ENCODE measurements at places on chromosomes 7 and 10. TPM values are rescaled to one million over a fixed set of nuclear protein-coding genes. Genes with fewer than 3 reads are reported as not detected.

The FAM25C gene
- not detected for total RNA-seq

DNA sequence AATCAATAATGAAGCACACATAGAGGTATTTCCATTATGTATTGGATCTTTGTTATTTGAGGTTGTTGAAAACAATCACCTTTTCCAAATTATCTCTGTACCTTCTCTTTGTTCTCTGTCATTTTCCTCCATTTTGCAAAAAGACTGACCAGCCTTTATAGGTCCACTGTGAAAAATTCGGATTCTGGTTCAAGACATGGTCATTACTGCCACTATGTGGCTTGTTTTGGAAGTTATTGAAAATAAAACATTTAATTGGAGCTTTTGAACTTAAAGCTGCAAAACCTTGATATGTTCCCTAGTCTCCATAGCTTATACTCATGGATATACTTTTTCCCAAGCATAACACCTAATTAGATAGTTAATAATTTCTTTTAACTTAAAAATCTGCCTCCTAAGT lies 1094.4 kb downstream of the NRG3 start:
- DNase-seq = no peak
- no peaks in the 10 kb centered on the region for H3K4me1 ChIP-seq
- H3K36me3 ChIP-seq = no peaks in the 10 kb centered on the region
- H3K27me3 ChIP-seq = no peaks in the 10 kb centered on the region
- H3K4me3 ChIP-seq = no peak overlapping the region
- no peak overlapping the region for H3K27ac ChIP-seq

DNA sequence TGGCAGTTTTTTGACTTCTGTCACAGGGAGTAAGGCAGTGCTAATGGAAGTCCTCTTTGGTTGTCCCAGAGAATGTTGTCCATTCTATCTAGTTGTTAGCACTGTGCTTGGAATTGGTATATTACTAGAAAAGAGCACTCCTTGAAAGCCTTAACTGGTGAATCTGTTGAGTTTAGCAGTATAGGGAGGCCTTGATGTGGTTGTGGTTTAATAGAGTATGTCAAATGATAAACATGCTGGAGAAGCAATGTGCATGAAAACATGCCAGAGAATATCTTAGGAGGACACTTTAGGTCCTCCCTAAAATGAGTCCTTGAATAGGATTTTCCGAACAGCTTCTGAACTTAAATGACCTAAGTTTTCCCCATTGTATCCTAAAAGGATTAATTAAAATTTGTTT lies 98.6 kb downstream of the BTRC start:
- peaks cover 50% of the 10 kb centered on the region for H3K4me1 ChIP-seq
- no peak for DNase-seq
- H3K36me3 ChIP-seq = no peaks in the 10 kb centered on the region
- H3K4me3 ChIP-seq = no peak overlapping the region
- H3K27me3 ChIP-seq = no peaks in the 10 kb centered on the region
- H3K27ac ChIP-seq = no peak overlapping the region

- H3K4me3 ChIP-seq = peak overlapping the region; percentile 94
- H3K27ac ChIP-seq = peak overlapping the region; percentile 97
- DNase-seq = peak; percentile 98
- no peaks in the 10 kb centered on the region for H3K36me3 ChIP-seq
These were observed 16.0 kb upstream of the SUN1 start for GRCh38 chr7:816300-816750.

The MMRN2 gene
- 32.1 TPM for total RNA-seq

DNA sequence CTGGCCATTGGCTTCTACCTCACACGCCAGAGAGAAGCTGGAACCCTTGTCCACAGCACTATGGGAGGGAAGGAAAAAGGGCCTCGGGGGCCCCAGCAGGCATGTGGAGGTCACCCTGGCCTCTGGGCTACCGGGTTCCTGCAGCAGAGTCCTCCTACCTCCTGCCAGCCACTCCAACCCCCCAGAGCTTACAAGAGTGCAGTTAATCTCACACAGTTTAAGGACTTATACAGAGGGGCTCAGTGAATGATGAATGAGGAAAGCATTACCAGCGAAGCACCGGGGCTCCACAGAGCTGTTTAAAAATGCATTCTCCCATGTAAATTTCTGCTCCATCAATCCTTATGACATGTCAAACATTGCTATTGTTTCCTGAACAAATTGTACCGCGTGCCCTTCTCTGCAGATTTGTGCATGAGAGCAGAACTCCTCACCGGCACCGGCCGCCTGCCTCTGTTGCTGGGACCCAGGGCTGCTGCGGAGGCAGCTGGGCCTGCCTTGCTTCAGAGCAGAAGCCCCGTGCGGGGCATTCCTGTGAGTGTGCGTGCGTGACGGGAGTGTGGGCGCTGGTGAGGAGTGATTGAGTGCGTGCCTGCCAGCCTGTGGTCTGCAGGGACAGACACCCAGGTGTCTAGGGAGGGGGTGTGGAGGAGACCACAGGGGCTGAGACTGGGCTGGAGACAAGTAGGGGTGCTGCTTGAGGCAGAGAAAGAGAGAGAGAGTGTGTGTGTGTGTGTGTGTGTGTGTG lies 52.8 kb downstream of the C10orf105 start:
- no peak for DNase-seq
- H3K27me3 ChIP-seq = no peaks in the 10 kb centered on the region
- no peaks in the 10 kb centered on the region for H3K4me1 ChIP-seq
- no peak overlapping the region for H3K4me3 ChIP-seq
- H3K27ac ChIP-seq = no peak overlapping the region
- H3K36me3 ChIP-seq = no peaks in the 10 kb centered on the region

The UTF1 gene
- total RNA-seq = not detected

- H3K27ac ChIP-seq = no peak overlapping the region
- H3K36me3 ChIP-seq = no peaks in the 10 kb centered on the region
- no peak overlapping the region for H3K4me3 ChIP-seq
These were observed 54.3 kb upstream of the SGCE start for GRCh38 chr7:94710256-94710655.

The TUBB8 gene
- total RNA-seq = not detected

DNA sequence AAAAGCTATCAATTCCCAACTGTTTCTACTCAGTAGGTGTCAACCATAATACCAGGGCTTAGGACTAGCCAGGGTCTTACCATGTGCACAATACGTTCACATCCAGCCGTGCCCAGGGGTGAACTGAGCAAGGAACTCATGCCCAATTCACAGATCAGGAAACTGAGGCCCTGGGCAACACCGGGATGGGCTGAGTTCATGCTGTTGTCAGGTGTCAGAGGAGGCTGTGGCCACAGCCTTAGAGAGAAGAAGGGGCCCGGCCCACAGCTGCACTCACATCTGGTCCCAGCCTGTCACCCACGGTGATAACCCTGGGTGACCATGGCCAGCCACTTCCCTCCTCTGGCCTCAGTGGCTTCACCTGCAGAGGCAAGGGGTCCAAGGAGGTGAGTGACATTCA lies 92.0 kb downstream of the FAM53B start:
- DNase-seq = no peak
- no peak overlapping the region for H3K4me3 ChIP-seq
- H3K4me1 ChIP-seq = peaks cover 95% of the 10 kb centered on the region

GRCh38 chr10:111303887-111304286 lies 227.1 kb downstream of the ADRA2A start:
- H3K4me3 ChIP-seq = no peak overlapping the region
- peaks cover 7% of the 10 kb centered on the region for H3K27me3 ChIP-seq
- H3K36me3 ChIP-seq = no peaks in the 10 kb centered on the region
- no peak overlapping the region for H3K27ac ChIP-seq
- no peaks in the 10 kb centered on the region for H3K4me1 ChIP-seq

- H3K27ac ChIP-seq = no peak overlapping the region
- no peak overlapping the region for H3K4me3 ChIP-seq
These were observed 229.8 kb downstream of the ADK start for GRCh38 chr10:74380795-74381194.

GRCh38 chr10:100637785-100638184 lies 102.0 kb downstream of the HIF1AN start:
- no peak overlapping the region for H3K4me3 ChIP-seq
- DNase-seq = no peak
- H3K36me3 ChIP-seq = no peaks in the 10 kb centered on the region
- peaks cover 93% of the 10 kb centered on the region for H3K27me3 ChIP-seq

- no peak for DNase-seq
- H3K4me1 ChIP-seq = no peaks in the 10 kb centered on the region
- H3K36me3 ChIP-seq = no peaks in the 10 kb centered on the region
- no peak overlapping the region for H3K27ac ChIP-seq
These were observed 3.0 kb upstream of the DMBT1 start for GRCh38 chr10:122557516-122557915.

GRCh38 chr10:5480162-5480941 lies 19.0 kb downstream of the CALML5 start:
- H3K4me3 ChIP-seq = no peak overlapping the region
- no peaks in the 10 kb centered on the region for H3K4me1 ChIP-seq
- H3K36me3 ChIP-seq = no peaks in the 10 kb centered on the region
- peaks cover 7% of the 10 kb centered on the region for H3K27me3 ChIP-seq
- no peak overlapping the region for H3K27ac ChIP-seq

GRCh38 chr7:82472966-82473365 lies 29.4 kb upstream of the CACNA2D1 start:
- no peaks in the 10 kb centered on the region for H3K4me1 ChIP-seq
- H3K27ac ChIP-seq = no peak overlapping the region
- DNase-seq = no peak
- no peaks in the 10 kb centered on the region for H3K36me3 ChIP-seq
- no peaks in the 10 kb centered on the region for H3K27me3 ChIP-seq

The LEP gene
- total RNA-seq = 0.14 TPM

GRCh38 chr10:76117949-76118348 lies 686.5 kb downstream of the LRMDA start:
- H3K27ac ChIP-seq = no peak overlapping the region
- H3K4me1 ChIP-seq = no peaks in the 10 kb centered on the region
- H3K4me3 ChIP-seq = no peak overlapping the region
- no peak for DNase-seq
- no peaks in the 10 kb centered on the region for H3K36me3 ChIP-seq

The GLI3 gene
- total RNA-seq = 5.5 TPM

- no peaks in the 10 kb centered on the region for H3K36me3 ChIP-seq
- peaks cover 53% of the 10 kb centered on the region for H3K4me1 ChIP-seq
- no peak overlapping the region for H3K4me3 ChIP-seq
- no peaks in the 10 kb centered on the region for H3K27me3 ChIP-seq
- peak overlapping the region; percentile 45 for H3K27ac ChIP-seq
These were observed 56.6 kb downstream of the CHRM2 start for GRCh38 chr7:136925044-136925443.

Data from left ventricle myocardium inferior (tissue), 1 donor.